Muscle of leg (tissue), 16 donors: ENCODE measurements at places on chromosomes 4 and X.

DNA sequence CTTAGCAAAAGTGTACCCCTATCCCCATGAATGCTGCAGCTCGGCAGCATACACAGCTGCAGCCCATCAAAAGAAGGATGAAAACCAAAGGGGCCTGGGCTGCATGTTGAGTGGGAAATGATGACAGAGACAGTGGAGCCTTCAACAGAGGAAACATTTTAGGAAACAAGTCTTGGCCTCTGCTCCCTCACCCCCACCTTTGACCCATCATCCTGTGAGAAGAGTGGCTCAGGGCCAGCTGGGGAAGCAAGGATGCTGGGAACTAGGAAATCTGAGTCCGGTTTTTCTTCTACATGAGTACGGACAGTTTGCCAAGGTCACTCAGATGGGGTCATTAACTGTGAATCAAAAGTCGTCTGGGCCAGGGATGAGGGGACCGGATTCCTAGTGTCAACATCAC is 37.2 kb downstream of the IDS start:
- no peak for DNase-seq

DNA sequence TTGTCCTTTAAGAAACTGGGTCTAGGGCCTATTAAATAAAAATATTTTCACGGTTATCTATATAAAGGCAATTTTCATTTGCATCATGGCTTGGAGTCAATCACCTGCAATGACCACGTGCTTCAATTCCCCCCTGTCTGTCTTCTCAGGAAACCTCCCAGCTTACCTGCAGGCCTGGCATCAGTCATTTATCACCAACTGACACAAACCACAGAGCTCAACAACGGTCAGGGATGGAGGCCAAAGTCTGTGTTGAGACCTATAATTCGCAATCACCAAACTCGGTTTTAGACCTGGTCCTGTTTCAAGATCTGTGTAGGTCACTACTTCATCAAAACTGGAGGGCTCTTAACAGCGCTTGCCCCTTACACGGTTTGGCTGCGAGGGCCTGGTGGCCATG is 1.9 kb downstream of the SLC9A7 start:
- no peak for DNase-seq

- DNase-seq, result peak; percentile 5
Observed at GRCh38 chr4:67152976-67153375, 392.3 kb downstream of the CENPC start.

- DNase-seq, result no peak
Observed at GRCh38 chr4:86845593-86845992, 3.6 kb downstream of the SLC10A6 start.

DNA sequence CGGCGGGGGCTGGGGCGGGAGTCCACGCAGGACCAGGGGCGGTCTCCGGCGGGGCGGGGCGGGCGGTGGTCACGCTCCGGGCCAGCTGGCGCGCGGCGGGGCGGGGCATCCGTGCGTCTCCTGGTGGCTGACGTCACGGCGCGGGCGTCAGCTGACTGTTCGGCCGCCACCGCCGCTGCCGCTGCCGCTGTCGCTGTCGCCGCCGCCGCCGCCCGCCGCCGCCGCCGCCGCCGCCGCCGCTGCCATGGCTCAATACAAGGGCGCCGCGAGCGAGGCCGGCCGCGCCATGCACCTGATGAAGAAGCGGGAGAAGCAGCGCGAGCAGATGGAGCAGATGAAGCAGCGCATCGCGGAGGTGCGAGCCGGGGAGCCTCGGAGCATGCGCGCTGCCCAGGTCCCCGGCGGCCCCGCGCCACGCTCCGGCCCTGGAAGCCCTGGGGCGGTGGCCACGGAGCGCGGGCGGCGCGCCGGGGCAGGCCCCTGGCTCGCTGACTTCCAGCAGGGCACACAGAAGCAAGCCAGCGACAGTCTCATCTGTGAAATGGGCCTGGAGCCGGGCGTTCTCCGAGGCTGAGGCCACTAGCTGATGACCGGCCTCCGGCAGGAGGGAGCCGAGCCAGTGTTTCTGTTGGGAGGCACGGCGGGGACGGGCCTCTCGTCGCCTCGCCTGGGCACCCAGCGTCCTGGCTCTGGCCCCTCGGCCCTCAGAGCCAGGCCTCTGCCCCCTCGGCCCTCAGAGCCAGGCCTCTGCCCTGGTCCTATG is at the start of gene FAM50A:
Gene FAM50A (plus strand): TSS at position 150 of the 763 bp plus-strand sequence. CDS start 95 bp downstream, at position 245.
- DNase-seq, result peak; percentile 86

- DNase-seq, result no peak
Observed at GRCh38 chr4:184434501-184435066, 39.8 kb downstream of the IRF2 start.

DNA sequence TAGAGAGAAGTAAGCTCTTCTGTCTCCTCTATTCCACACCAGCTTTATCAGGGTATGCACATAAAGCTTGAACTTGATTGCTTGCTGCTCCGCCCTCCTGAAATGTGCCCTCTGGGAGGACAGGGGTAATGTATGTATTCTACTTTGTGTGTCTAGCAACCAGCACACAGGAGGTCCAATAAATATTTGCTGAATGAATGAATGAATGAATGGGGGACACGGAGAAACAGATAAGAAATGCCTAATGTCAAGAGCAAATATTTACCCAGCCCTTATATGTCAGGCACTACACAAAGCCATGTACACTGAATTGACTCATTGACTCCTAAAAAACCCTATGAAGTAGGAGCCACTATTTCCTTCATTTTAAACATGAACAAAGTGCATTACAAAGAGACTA is 2.3 kb upstream of the MSL3 start:
- DNase-seq, result no peak

DNA sequence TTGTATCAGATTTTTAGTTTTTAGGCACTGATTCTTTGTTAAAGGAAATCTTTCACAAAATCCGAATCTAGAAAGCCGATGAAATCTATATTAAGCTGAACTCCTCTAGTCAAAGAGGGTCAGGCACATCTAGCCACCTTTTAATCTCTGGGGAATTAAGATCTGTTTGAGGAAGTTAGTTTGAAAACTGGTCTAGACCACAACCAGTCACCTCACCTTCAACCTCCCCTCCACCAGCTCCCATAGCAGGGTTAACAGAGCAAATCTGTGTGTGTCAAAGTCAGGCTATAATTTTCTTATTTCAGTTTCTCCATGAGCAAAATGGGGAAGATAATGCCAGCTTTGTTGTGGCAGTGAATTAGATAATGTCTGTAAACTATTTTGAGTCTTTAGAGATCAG is 110.0 kb upstream of the IGFBP7 start:
- DNase-seq, result no peak

DNA sequence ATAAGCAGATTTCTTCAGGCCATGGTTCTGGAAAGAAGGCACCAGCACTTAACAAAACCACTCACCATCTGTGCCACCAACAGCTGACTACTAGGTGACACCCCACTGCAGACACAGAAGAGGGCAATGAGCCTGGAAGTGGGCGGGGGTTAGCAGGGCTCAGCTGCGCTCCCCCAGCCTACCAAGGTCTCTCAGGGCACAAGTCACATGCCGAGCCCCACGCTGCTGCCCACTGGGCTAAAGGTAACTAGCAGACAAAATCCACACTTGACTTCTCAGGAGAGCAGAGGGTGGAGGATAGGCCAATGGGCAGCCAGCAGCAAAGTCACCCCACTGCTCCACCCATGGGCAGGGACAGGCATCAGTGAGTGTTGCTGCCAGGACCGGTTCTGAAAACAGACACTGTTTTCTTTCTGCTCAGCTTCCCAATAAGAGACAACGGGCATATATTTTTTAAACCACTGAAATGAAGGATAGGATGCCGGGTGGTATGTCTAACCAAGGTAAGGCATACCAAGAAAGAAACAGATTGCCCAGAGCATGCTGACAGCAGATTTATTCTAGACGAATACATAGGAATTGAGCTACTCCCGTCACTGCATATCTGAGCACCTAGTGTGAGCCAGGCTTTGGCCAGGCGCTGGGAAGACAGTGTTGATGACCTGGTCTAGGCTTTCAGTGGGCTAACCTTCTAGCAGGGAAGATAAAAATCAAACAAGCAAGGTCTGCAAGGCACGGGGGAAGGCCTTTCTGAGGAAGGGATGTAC is 20.1 kb downstream of the ACSL1 start:
- peak; percentile 71 for DNase-seq
